ENCODE measurements at places on chromosomes 1 and 21. TPM values are rescaled to one million over a fixed set of nuclear protein-coding genes. Genes with fewer than 3 reads are reported as not detected.

GRCh38 chr1:162905174-162906158 is 44.5 kb upstream of the CCDC190 start:
- DNase-seq, result no peak

GRCh38 chr1:242811092-242811840 is 286.8 kb upstream of the PLD5 start:
- peak; percentile 32 for DNase-seq

GRCh38 chr1:42057800-42058199 is 95.4 kb upstream of the GUCA2B start:
- DNase-seq, result no peak

GRCh38 chr21:44331650-44332307 is 7.4 kb downstream of the CFAP410 start:
- DNase-seq, result no peak

DNA sequence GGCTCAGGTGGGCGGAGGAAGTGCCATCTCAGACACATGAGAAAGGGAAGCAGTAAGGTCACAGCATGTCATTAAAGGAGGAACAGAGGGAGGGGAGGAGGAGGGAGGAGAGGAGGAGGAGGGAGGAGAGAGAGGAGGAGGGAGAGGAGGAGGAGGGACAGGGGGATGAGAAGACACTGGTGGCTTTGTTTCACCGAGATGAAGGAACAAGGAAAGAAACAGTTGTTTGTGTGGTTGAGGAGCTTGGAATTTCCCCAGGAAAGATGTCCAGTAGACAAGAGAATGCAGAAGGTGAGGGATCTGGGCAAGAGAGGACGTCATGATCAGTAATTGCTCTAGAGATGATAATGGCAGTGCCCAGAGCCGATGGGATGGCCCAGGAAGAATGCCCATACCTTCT is 97.7 kb downstream of the AJAP1 start:
- no peak for DNase-seq

DNA sequence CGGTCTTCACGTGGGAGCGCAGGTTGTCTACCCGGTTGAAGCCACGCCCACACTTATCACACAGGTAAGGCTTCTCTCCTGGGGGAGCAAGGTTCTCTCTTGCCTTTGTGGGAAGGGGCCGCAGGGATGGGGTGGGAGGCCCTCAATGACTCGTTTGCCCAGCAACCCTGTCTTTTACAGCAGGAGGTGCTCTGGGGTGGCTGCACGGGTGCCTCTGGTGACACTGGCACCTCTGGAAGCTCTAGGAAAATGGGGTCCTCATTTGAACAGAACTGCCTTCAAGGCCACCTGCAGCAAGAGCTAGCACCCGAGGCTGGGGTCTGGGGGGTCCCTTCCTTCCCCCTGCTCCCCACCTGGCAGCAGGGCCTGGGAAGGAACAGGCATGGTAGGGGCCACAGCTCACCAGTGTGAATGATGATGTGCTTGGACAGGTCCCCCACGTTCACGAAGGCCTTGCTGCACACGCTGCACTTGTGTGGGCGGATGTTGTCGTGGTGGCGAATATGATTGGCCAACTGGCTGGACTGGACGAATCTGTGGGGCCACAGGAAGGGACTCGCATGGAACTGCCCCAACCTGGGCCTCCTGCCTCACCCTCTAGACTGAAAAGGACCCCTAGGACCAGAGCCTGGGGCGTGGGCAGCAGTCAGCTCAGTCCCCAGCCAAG is 33.1 kb downstream of the ZBTB17 start:
- no peak for DNase-seq

Gene DRAM2
- total RNA-seq, result 47.3 TPM

Gene EPB41
- 67.1 TPM for total RNA-seq

Gene RCSD1
- 0.16 TPM for total RNA-seq

Data from SJCRH30 (cell line).